ENCODE measurements at places on chromosomes 4 and X. TPM values are rescaled to one million over a fixed set of nuclear protein-coding genes. Genes with fewer than 3 reads are reported as not detected.

DNA sequence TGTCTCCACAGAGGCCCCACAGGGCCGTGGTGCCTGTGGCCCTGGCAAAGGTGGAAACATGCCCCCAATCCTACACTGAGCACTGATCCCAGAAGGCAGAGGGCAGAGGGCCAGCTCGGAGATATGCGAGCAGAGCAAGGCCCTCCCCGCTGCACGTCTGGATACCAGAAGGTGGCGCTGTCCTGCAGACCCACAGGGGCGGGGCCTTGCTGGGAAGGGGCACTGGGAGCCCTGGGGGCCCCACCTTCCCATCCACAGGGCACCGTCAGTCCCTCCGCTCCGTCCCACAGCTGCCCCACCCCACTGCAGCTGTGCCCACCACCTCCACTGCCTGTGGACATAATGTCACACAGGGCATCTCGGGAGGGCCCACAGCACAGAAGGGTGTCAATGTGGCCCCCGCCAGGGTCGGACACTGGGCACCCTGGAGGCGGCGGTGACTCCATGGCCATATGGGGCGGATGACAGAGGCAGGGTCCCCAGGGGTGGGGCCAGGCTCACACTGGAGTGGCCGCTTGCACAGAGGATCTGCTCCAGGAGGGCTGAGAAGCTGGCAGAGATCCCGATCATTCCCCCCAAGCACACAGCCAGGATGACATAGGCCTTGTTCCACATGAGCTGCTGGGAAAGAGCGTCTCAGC, 4.8 kb downstream of the SLC49A3 start:
- DNase-seq = peak; percentile 72

DNA sequence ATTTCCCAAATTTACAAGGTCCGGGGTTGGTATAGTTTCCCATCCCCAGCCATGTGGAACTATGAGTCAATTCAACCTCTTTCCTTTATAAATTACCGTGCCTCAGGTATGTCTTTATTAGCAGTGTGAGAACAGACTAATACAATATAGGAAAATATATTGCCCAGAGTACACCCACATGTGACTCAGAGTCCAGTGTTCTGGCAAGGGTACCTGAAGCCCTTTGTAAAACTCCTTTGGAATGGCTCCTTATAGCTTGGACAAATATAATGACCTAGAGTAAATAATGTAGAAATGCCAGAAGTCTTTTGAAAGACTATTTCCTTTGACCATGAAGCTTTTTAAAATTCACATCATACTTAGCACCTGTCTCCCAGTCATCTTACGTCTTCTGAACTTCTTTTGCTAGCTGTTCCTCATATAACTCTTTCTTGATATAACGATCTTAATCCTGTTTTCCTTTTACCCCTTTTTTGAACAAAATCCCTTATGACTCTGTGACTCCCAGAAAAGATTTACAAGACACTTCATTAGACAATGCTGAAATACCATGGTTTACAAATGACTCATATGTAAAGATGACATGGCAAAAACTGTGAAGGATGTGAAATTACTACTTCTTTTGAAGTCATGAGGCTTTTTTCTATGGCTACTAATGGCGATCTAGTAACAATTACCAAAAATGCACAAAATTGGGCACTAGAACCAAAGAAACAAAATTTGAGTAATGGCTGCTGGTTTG, 408.9 kb downstream of the NAP1L3 start:
- DNase-seq = no peak

The MAGEA8 gene
- not detected for polyA plus RNA-seq

The NEUROG2 gene
- not detected for polyA plus RNA-seq

DNA sequence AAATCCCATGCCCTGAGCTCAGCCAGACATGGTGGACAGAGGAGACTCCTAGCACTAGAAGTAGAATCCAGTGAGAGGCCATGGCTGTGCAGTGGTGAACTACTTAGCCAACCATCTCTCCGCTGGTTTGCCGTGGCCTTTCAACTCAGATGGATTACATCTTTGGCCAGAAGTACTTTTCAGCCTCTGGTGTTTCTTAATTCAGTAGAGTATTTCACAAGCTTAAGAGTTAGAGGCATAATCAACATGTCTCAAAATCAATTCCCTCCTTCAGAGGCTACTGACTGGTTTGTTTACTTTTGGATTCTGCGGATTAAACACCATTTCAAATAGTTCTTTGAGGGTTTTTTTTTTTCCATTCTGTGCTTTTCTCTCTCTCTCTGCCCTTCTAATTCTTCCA, 91.1 kb upstream of the PGRMC2 start:
- DNase-seq = no peak

All from small intestine (tissue), 16 donors.